Naive thymus-derived CD4-positive, alpha-beta T cell (primary cell): ENCODE measurements at places on chromosomes 7 and 10. TPM values are rescaled to one million over a fixed set of nuclear protein-coding genes. Genes with fewer than 3 reads are reported as not detected.

Gene ASB4
- total RNA-seq = not detected in 2 replicates

DNA sequence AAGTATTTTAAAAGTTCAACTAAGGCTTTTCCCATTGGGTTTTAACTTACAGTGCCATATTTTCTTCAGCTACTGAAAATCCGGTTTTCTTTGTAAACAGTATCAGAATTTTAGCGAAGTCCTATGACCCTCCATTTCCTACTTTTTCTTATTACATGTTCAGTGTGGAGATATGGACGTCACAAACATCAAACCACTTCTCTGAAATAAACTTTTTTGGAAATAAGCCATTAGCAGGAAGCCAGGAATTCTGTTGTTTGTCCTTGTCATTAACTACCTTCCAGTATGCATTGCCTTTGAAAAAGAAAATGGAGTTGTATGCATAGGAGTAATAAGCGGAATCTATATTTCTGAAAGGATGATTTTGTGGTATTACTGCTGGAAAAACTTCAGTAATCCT is 9.1 kb downstream of the MMP21 start:
- no peak overlapping the region for H3K27ac ChIP-seq
- peaks cover 8% of the 10 kb centered on the region for H3K36me3 ChIP-seq
- H3K4me3 ChIP-seq = no peak overlapping the region
- H3K4me1 ChIP-seq = no peaks in the 10 kb centered on the region

- no peak for DNase-seq
- H3K27ac ChIP-seq = no peak overlapping the region
- H3K4me3 ChIP-seq = no peak overlapping the region
- no peaks in the 10 kb centered on the region for H3K36me3 ChIP-seq
Measured at GRCh38 chr7:69654381-69654780, 56.1 kb downstream of the AUTS2 start.

DNA sequence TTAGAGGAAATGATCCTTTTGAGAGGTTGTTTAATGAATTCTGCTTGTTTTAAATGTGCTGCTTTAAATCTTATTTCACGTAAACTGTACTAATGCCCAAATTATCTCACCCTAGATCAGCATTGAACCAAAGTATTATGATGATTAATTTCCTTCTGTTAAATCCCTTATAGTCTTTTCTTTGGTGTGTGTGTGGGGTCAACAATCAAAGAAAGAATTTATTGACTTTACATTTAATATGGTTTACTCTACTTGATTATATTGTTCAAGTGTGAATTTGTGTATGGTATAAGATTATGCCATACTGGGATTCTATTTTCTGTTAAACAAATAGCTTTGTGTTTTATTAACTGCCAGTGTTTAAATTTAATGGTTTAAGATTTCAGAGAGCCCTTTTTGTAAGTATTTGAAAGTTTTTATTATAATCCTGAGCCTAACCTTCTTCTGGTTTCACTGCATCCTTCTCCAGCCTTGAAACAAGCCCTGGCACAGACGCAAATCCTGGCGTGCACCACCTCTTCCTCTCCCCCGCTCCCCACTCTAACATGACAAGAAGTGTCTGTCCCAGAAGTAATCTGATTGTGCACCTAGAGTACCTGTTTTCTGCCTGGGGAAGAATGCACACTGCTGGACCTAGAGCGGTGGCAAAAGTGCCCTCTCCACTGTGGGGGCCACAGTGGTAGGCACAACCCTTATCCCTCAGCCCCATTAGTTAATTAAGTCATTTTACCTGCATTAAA is 70.6 kb downstream of the KAT6B start:
- DNase-seq = no peak
- H3K27me3 ChIP-seq = no peaks in the 10 kb centered on the region
- H3K27ac ChIP-seq = no peak overlapping the region
- H3K4me1 ChIP-seq = peaks cover 23% of the 10 kb centered on the region
- H3K4me3 ChIP-seq = no peak overlapping the region

DNA sequence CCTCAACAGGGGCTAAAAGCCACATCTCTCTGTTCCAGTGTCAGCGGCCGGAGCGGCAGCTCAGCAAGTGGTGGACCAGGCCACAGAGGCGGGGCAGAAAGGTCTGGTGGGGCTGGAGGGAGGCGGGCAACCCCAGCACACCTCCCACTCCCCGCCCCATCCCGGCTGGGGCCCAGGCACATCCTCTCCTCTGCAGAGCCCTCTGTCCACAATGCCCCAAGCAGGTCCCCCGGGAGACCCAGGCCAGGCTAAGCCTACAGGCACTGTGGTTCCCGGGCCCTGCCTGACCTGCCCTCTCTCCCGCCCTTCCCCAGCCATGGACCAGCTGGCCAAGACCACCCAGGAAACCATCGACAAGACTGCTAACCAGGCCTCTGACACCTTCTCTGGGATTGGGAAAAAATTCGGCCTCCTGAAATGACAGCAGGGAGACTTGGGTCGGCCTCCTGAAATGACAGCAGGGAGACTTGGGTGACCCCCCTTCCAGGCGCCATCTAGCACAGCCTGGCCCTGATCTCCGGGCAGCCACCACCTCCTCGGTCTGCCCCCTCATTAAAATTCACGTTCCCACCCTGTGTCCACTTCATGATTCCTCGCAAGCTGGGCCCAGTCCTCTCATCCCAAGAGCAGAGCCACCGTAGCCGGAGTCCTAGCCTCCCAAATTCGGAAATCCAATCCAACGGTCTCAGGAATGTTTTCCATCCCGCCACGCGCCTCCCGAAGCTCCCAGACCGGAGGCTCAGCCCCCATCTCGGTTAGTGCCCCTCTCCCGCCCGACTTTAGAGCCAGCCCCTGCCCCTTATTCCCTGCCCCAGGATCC is 2.1 kb downstream of the ADIRF start:
- H3K4me1 ChIP-seq = peaks cover 45% of the 10 kb centered on the region
- no peaks in the 10 kb centered on the region for H3K27me3 ChIP-seq
- DNase-seq = no peak

- no peaks in the 10 kb centered on the region for H3K4me1 ChIP-seq
- H3K4me3 ChIP-seq = no peak overlapping the region
- no peak for DNase-seq
- H3K27ac ChIP-seq = no peak overlapping the region
- H3K27me3 ChIP-seq = no peaks in the 10 kb centered on the region
Measured at GRCh38 chr7:48139459-48139858, 31.8 kb upstream of the ABCA13 start.

Gene SEC31B
- 273 and 295 TPM in 2 replicates for total RNA-seq

DNA sequence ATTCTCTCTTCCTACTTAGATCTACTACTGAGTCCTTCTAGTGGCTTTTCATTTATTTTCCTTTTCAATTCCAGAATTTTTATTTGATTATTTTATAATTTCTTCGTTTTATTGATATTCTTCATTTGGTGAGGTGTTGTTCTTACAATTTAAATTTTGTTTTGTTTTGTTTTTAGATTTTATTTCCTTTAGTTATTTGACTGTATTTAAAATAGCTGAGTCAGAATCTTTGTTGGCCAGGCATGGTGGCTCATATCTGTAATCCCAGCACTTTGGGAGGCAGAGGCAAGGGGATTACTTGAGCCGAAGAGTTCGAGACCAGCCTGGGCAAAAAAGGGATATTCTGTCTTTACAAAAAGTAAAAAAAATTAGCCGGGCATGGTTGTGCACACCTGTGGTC is 36.1 kb downstream of the AKAP9 start:
- no peak overlapping the region for H3K27ac ChIP-seq
- no peaks in the 10 kb centered on the region for H3K4me1 ChIP-seq
- DNase-seq = no peak
- H3K4me3 ChIP-seq = no peak overlapping the region
- H3K27me3 ChIP-seq = no peaks in the 10 kb centered on the region

Gene LLCFC1
- 0.76 TPM for total RNA-seq

DNA sequence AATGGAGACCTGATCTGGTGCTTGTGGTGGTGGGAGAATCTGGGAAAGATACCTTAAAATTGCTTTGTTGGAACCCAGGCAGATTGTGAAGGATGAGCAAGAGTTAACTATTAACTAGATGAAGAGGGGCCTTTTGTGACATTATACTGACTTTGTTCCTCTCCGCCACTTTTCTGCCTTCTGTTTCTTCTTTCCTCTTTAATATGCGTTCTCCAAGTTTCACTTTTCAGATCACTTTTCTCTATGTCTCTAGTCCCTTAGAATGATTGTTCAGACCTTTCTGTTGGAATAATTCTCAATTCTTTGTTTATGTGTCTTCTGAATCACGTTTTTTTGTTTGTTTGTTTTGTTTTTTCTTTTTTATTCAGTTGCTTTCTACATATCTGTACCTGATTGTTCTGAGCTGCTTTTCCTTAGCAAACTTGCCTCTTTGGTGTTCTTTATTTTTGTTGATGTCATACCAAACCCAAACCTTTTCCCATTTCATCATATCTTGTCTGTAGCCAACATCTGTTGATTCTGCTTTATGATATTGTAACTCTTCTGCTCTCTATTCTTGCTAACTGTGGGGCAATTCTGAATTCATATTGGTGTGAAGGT is 2.8 kb downstream of the BMPR1A start:
- no peaks in the 10 kb centered on the region for H3K27me3 ChIP-seq
- H3K4me1 ChIP-seq = peaks cover 11% of the 10 kb centered on the region
- H3K4me3 ChIP-seq = no peak overlapping the region
- no peaks in the 10 kb centered on the region for H3K36me3 ChIP-seq
- DNase-seq = no peak
- H3K27ac ChIP-seq = no peak overlapping the region

DNA sequence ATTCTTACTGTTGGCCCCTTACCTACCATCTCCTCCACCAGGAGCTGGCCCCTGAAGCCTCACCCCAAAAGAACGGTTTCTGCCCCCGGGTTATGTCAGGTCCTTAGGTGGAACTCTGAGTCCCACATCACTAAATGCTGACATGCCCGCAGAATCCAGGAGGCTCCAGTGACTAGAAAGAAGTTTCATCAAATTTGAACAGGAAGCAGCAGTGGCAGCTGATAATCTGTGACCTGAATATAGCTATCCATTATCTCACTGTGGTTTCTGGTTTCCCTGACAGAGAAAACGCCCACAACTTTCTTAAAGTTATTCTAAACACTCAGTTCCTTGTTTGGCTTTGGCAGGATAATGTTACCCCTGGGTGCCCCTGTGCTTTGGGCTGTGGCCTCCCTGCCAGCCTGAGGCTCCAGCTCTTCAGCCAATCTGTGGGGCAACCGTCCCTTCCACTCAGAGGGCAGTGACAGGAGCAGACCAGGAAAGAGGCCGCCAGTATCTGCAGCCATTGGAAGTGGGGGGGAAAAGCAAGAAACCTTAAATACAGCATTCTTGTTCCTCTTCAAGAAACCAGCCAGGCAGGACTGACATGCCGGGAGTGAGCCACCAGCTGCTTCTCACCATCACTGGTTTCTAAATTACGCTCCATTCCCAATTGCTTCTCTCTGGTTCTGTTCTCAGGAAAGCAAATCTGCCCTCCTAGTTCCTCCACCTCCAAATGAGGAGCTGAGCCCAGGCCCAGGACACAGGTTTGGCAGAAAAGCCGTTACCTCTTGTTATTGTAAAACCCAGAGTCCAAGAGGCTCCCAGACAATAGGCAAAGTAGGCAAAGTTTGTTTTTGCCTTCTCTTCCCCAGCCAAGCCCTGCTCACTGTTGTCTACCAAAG is 41.2 kb upstream of the VCL start:
- no peaks in the 10 kb centered on the region for H3K27me3 ChIP-seq
- peaks cover 41% of the 10 kb centered on the region for H3K4me1 ChIP-seq
- H3K27ac ChIP-seq = peak overlapping the region; percentile 56
- no peaks in the 10 kb centered on the region for H3K36me3 ChIP-seq

- H3K4me1 ChIP-seq = peaks cover 9% of the 10 kb centered on the region
- no peak for DNase-seq
- H3K27me3 ChIP-seq = peaks cover 8% of the 10 kb centered on the region
- no peaks in the 10 kb centered on the region for H3K36me3 ChIP-seq
- H3K4me3 ChIP-seq = no peak overlapping the region
Measured at GRCh38 chr7:107048783-107049418, 4.4 kb downstream of the PRKAR2B start.

- DNase-seq = no peak
- H3K4me1 ChIP-seq = no peaks in the 10 kb centered on the region
- H3K27me3 ChIP-seq = no peaks in the 10 kb centered on the region
- no peaks in the 10 kb centered on the region for H3K36me3 ChIP-seq
- H3K27ac ChIP-seq = no peak overlapping the region
- H3K4me3 ChIP-seq = no peak overlapping the region
Measured at GRCh38 chr7:152588350-152588749, 87.6 kb downstream of the XRCC2 start.

- no peak overlapping the region for H3K27ac ChIP-seq
- H3K27me3 ChIP-seq = no peaks in the 10 kb centered on the region
- no peaks in the 10 kb centered on the region for H3K36me3 ChIP-seq
- no peaks in the 10 kb centered on the region for H3K4me1 ChIP-seq
- DNase-seq = no peak
Measured at GRCh38 chr7:46515844-46516590, 594.9 kb upstream of the IGFBP3 start.

DNA sequence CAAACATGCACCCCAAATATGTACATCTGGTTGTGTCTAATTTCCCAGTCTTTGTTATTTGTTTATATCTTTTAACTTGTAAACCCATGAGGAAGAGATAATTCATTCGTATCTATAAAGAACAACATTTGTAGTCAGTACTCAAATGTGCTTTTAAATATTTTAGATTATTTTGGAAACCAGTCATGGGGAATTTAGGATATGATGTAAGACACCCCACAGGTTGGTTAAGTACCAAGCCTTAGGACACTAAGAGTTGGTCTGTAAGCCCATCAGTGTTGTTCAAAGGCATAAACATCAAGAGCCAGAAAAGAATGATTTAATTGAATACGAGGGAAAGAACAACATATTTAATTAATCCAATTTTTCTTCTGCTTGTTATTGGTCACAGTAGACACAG is 421.1 kb upstream of the SEMA3C start:
- H3K4me3 ChIP-seq = no peak overlapping the region
- H3K36me3 ChIP-seq = no peaks in the 10 kb centered on the region
- H3K27ac ChIP-seq = no peak overlapping the region

Gene ADAMTS14
- total RNA-seq = not detected

- H3K36me3 ChIP-seq = peaks cover 9% of the 10 kb centered on the region
- H3K4me3 ChIP-seq = no peak overlapping the region
- H3K27me3 ChIP-seq = no peaks in the 10 kb centered on the region
- no peaks in the 10 kb centered on the region for H3K4me1 ChIP-seq
- no peak for DNase-seq
Measured at GRCh38 chr7:66769833-66770512, 29.4 kb downstream of the RABGEF1 start.

Gene STEAP1B
- not detected for total RNA-seq

Gene CDC14C
- total RNA-seq = not detected

GRCh38 chr7:142571581-142571980 is 177.7 kb upstream of the PRSS1 start:
- H3K27me3 ChIP-seq = no peaks in the 10 kb centered on the region
- no peak overlapping the region for H3K27ac ChIP-seq
- no peak for DNase-seq

Gene TFPI2
- total RNA-seq = 0.71 TPM

DNA sequence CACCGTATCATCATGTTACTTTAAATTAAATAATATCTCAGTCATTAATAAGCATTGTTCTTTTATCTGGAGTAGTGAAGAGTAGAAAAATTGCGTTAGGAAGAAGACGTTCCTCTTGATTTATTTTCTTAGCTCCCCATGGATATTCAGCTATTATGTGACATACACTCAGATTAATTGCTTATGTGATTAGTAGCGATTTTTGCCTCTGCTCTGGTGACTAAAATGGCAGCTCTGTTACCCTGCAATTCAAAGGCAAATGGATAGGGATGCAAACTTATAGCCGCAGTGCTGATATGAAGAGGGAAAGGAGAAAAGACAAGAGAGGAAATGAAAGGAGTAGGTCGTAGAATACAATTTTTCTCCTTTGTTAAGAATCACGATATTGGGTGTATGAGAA is 188.4 kb upstream of the MALRD1 start:
- no peak for DNase-seq
- H3K27me3 ChIP-seq = no peaks in the 10 kb centered on the region
- H3K4me3 ChIP-seq = no peak overlapping the region
- no peaks in the 10 kb centered on the region for H3K36me3 ChIP-seq
- no peak overlapping the region for H3K27ac ChIP-seq

Gene SNCG
- not detected in 2 replicates for total RNA-seq

Gene ZNF467
- total RNA-seq = 8.1 TPM
